ENCODE measurements at places on chromosomes 16 and 17.

GRCh38 chr17:21082001-21082436, 39.2 kb upstream of the USP22 start:
- DNase-seq, result no peak

GRCh38 chr17:4407851-4408250, 25.9 kb upstream of the SPNS3 start:
- no peak for DNase-seq

DNA sequence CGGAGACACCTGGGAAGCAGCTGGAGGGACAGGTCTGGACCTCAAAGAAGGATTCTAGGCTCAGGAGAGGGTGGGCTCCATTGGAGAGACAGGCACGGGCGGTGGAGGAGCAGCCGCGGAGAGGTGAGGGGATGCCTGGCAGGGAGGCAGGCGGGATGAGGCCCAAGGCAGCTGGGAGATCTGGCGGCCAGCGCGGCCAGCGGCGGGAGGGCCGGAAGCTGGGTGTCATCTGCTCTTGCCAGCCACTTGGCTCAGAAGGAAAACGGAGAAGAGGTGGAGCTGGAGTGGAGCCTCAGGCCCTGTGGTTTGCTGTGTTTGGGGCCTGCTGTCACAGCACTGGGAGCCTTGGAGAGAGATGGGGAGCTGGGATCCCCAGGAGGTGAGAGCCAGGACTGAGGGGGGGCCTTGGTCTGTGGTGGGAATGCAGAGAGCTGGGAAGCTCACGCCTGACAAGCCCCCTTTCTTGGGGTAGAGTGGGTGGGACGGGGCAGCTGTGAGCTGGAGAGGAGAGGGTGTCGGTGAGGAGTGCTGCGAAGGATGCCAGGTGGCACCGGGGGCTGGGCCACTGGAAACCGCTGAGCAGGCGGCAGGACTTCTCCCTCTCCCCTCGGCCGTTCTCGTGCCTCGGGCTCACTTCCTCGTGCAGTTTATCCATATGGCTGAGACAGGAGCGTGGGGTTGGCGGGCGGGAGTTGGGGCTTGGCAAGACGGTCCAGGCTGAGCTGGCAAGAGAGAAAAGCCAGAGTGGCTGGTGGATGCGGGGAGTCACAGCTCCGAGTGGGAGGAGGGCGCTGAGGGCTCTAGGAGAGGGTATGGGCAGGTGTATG, 8.0 kb downstream of the TBC1D24 start:
- no peak for DNase-seq

DNA sequence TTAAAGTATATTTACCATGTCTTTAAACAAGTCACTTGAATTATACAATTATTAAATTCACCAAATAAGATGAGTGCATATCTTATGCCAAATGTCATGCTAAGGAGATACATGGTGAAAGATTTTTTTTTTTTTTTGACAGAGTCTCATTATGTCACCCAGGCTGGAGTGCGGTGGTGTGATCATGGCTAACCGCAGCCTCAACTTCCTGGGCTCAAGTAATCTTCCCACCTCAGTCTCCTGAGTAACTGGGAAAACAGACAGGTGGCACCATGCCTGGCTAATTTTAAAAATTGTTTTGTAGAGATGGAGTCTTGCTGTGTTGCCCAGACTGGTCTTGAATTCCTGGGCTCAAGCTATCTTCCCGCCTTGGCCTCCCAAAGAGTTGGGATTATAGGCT, 149.0 kb upstream of the GOT2 start:
- no peak for DNase-seq

DNA sequence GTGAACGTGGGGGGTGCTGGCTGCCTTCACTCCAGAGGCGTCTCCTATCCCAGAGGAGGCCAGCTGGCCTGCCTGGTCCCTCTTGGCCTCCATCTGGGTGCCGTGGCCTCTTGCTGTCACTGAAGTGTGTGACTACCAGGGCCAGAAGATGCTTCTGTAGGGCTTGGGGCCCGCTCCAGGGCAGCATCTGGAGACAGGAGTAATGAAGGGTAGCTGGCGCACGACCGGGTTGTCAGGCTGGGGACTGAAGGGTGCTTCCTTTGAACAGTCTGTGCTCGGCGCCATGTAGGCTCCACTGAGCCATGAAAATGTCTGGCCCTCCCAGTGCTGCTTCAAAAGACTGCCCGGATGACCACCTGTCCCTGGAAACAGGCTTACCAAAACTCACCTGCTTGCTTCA, 31.3 kb downstream of the ASIC2 start:
- DNase-seq, result no peak

- no peak for DNase-seq
These were observed 32.2 kb downstream of the ARHGAP44 start for GRCh38 chr17:12821376-12821940.

DNA sequence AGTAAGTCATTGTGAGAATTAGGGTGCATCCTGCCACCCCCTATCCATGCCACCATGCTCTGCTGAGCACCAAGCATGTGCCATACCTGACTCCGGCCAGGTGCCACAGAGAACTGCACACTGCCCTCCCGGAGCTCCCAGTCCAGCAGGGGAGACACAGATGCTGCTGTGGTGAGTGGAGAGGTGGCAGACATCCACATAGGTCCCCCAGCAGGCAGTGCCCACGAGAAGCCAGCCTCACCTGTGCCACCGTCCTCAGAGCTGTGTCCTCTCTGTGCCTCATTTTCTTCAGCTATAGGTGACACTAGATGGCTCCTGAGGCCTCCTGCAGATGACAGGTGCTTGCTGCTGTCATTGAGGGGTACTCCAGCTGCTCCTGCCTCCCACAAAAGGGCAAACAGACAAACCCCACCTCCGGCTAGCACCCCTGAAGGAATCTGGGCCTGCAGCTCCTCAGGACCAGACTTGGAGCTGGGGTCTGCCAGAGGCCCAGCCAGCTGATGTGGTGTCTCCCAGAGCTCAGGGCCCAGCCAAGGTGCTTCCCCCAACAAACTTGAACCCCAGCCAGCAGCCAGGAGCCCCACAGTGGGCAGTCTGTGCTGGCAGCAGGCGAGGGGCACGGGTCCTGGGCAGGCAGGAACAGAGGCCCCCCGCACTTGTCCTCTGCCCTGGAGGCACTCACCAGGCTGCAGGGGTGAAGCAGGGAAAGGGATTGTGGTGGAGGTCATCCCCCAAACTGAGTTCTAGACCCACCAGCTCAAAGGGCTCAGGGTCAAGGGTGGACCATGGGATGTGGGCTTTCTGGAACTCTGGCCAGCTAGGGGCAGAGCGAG, 17.1 kb downstream of the FOXJ1 start:
- DNase-seq, result no peak

DNA sequence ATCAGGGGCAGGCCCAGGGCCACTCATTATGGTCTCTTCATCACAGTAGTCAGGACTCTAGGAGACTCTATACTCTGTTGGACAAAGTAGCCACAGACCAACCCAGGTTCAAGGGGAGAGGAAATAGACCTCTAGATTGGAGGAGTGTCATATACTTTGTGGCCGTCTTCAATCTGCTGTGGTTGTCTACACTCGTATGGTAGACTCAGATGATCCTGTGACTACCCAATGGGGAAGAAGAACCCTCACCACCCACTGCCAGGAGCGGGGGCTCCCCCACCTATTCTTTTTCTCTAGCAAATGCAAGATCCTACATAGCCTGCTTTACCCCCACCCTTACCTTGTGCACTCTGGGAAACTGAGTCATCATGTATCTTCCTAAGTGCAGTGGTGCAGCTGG, 80.5 kb downstream of the KSR1 start:
- DNase-seq, result no peak

DNA sequence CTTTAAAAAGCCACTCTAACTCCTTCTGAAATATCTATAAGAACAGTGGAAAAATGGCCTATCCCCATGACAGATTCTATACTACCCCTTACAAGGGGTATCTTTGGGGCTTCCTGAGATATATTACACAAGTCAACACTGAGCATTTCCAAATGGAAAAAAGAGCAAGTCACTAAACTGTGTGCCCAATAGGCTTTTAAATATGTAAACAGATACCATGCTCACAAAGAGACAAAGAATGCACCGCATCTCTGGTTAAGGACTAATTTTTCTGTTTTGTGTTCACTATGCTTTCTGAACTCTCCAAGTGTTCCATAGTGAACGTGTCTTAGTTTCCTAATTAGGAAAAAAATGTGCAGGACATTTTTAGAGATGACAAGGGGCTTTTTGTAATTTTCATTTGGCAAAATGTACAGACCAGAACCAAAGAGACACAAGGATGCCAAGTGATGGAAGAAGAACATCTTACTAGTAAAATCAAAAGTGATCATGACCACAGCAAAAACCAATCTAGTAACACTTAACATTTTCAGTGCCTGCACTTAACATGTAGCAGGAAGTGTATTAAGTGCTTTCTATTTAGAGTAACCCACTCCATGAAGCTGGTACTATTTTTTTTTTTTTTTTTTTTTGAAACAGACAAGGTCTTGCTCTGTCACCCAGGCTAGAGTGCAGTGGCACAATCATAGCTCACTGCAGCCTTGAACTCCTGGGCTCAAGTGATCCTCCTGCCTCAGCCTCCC, 21.5 kb downstream of the MYH11 start:
- no peak for DNase-seq

GRCh38 chr17:11925262-11926021, 71.8 kb downstream of the ZNF18 start:
- no peak for DNase-seq

DNA sequence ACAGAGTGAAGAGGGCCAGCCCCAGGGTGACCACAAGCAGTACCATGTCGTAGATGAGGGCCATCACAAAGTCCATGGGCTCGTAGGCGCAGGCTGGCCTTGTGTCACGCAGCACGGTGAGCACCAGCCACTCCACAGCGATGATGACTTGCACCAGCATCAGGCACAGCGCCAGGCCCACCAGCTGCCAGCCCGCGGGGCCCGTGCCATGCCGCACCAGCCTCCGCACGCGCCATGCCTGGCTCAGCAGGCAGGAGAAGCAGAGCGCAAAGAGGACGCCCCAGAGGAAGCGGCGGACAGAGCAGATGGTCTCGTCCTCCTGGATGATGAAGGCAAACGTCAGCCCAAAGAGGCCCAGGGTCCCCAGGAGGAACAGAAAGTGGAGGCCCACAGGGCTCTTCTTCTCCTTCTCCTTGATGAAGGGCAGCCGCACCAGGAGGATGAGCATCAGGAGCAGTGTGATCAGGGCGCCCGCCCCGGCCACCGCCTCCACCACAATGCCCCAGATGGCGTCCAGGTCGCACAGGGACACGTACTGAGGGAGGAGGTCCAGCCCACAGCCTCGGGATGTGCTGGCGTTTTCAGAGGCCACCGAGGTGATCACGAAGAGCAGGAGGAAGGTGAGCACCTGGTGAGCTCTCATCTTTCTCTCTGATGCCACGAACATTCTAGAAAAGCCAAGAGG, 12.3 kb downstream of the GPRC5B start:
- no peak for DNase-seq

DNA sequence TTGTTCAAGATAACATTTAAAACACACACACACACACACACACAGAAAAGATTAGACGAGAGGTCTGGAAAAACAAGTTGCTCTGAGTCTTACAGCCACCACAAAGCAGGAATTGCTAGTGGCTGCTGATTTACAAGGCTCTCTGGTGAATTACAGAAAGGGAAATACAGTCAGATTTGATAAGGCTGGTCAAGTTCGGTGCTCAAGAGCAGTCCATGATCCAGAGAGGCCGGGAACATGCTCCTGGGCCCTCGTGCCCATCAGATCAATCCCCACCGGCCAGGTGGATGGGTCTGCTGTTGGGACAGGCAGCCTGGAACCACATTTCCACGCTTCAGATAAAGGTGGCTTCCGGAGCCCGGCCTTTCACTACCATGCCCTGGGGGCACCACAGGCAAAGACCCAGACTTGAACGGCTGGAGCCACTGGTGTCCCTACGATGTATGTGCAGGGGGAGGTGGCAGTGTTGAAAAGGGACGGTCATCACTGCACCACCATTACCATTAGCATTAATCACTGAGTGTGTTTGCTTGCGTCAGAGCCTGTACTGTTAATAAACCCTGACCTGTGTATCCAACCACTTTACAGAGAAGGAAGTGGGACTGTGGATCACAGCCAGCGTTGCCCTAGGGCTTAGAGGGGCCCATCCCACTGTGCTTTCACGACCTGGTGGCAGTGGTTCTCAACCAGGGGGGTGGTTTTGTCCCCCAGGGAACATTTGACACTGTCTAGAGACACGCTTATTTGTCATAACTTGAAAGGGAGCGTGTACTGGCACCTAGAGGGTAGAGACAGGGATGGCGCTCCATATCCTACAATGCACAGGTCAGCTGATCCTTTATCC, 95.1 kb downstream of the XYLT1 start:
- no peak for DNase-seq

- no peak for DNase-seq
These were observed 83.7 kb downstream of the N4BP1 start for GRCh38 chr16:48526058-48526957.

- no peak for DNase-seq
These were observed 236.6 kb upstream of the GSE1 start for GRCh38 chr16:85376292-85377095.

- DNase-seq, result no peak
These were observed 2066.7 kb downstream of the TP53TG3F start for GRCh38 chr16:35525979-35526590.

DNA sequence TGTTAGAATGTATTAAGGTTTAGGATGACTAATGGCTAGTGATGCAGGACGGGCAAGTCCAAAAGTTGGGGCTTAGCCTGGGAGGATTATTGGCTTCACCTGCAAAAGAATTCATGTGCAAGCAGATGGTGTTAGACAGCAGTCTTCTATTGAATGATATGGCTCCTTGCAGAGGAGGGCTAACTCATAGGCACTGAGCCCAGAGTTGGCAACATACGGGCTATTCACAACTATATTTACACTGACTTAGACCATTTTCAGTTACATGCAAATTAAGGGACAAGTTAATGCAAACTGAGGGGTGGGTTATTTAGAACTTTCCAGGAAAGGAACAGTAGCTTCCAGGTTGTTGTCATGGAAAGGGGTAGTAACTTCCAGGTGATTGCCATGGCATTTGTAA, 1017.1 kb upstream of the EEF2KMT start:
- no peak for DNase-seq

DNA sequence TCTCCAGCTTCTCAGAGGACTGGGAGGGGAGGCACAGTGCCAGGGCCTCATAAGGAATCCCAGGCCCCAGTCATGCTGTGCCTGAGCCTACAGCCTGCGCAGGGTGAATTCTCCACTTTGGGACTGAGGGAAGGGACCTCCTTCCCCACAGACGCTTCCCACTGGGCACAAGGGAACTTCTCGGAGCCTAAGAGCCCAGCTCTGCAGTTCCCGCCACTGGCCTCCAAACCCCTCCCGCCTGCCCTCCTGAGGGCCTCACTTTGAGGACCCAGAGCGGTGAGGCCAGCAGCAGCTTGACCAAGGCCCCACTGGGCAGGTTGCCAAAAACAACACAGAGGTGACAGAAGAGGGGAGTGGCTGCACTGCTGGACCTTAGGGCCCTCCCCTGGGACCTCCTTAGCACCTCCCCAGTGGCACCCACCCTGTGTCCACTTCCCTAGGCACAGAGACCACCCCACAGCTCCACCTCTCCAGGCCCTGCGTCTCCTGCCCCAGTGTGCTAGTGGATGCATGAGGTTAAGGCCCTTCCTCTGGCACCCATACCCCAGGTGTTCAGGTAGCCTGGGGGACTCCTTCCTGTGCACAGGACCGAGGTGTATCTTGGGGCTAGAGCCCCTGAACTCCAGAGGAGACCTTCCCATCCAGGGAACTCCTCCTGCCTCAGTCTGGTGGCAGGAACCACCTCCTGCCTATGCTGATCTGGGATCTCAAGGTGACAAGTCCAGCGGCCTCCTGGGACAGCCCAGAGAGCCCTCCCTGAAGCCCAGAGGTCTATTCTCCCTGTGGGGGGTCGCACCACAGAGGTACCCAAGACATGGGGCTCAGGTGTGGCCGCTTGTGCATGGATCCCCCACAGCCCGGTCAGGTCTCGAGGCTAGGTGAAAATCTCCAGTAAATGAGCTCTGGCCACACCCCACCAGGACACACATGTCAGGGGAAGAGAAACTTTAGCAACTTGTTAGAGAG, 3.4 kb downstream of the CASKIN2 start:
- no peak for DNase-seq
